ENCODE measurements at places on chromosomes 7 and 10.

DNA sequence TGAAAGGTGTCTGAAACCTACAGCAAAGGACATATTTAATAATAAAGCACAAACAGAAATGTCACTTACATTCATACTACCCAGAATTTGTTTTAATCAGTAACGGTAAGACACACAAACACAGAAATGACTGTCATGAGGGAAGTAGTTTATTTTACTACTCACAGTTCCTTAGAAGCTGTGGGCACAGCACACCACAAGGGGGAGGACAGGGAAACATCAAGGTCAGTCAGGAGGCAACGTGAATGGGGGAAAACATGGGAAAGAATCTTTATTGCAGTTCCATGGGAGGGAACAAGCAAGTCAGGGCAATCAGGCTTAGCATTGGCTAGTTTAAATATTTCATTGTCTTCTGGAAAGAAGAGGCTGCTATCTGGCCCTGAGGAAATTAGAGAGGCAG lies 123.8 kb upstream of the PDSS1 start:
- no peak for DNase-seq

DNA sequence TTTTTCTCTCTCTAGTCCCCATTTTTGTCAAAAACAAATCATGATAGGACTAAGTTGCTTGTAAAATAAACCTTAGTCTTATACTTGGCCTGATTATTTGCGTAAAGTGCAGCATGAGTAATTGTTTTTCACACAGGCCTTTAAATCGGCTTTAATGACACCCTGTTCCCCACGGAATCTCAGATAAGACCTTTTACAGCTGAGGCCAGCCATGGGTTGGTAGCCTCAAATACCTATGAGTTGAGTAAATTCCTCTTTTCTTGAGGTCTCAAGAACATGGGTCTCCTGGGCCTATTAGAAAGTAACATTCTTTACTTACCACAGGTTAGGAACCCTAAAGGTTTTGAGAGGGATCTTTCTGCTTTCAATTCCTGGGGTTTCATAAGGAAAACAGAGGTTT lies 761.0 kb upstream of the PHF14 start:
- no peak for DNase-seq

DNA sequence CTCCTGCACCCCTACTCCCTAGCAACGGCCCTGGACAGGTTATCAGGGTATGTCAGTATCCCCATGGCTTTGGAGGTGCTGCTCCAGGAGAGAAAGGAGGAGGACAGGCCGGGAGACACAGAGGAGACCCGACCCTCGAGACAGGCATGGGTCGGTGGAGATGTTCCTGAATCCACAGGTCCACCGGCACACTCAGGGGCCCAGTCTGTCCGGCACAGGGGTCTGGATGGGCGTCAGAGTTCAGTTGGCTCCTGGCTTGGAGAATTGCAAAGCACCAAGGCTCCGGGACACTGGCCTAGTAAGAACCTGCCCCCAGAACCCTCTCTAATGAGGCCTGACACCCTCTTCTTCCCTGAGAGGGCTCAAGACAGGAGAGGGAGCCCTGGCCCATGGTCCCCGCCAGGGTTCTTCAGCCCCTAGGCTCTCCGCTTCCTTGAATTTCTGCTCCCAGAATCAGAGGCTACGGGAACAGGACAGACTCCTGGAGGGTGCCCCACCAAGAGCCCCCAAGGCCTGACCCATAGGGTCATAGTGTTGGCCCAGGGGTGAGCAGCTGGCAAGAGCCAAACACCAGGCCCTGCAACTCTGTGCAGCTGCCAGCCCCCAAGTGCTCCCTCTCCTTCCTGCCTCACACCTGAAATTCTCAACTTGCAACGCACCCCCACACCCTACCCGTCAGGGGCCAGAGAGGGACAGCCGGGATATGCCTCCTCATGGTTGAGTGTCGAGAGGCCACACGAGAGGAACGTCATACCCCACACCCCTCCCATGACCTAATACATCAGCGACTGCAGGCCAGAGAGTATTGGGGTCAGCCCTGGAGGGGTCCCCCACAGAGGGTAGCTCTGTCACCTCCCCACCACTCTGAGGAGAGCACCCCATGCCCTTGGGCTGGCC lies 5.5 kb upstream of the IRF5 start:
- no peak for DNase-seq

GRCh38 chr10:103720964-103721335 lies 134.4 kb downstream of the SH3PXD2A start:
- DNase-seq: no peak

DNA sequence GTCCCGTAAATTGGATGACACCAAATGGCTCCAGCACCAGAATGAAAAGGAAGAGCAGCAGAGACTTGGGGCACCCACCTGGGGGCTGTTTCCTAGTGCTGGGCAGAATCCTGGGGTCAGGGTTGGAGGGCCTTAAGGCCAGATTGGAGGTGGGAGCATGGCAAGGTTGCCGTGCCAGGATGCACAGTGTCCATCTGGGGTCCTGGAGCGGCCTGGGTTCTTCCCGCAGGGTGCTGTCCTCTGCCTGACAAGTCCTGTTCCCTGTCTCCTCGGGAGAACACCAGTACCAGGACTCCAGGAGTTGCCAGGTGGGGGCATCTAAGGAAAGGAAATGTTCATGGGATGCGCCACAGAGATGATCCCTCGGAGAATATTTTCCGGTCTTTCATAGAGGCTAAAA lies 42.8 kb downstream of the MGMT start:
- no peak for DNase-seq

GRCh38 chr7:29247224-29247962 lies 52.8 kb downstream of the CHN2 start:
- no peak for DNase-seq

DNA sequence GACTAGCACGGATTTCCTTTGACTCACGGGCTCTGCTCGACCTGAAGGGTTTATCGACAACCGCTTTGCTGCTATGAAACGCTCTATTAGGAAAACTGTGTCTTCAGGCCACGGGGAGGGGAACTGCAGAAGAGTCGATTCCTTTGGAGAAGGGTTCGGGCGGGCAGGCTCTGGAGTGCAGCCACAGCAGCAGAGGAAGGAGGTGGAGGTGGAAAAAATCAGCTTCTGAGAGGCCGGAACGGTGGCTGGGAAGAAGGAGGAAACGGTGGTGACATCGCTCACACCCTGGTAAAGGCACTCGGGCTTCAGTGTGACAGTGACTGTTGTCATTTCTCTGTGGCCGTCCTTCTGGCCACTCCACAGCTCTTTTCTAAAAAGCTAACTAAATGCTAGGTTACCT lies 64.6 kb upstream of the MGMT start:
- DNase-seq: no peak

DNA sequence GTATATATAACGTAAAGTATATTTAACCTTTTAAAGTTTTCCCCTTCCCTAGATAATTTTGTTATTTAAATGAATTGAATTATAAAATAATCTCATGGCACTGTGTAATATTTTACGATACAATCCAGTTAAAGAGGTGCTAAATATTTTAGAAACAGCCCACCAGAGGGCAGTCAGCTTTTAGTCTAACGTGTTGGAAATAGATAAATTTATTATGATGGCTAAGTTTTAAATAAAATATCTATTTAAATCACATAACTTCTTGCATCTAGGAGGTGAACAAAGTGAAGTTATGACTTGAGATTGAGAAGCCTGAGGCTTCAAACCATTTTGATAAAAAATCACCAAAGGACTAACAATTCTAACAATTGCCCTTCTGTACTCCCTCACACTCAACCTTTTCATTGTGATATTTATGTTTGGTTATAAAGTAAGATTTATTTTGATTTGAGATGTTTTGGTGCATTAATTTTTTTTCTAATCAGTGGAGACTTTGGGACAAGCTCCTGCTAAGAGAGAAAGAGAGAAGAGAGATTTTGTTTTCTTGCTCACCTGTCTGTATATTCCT lies 171.5 kb upstream of the SP4 start:
- DNase-seq: peak; percentile 4

GRCh38 chr10:83605783-83606630 lies 533.3 kb upstream of the GHITM start:
- peak; percentile 27 for DNase-seq

DNA sequence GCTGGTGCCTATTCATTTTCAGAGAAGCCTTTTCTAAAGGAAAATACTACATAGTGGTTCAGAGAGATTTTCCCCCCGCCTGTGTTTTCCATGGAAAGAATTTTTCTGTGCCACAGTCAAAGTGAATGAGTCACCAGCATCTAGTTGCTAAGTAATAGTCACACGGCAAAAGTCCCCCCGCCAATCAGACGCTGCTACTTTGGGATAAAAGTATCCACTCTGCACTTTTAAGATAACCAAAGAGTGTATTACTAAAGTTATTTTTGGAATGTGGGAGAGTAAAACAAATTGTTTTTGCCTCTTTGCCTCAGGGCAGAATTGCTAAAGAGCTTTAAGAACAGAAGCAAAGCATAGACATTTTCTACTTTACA lies 23.5 kb downstream of the ABLIM1 start:
- DNase-seq: peak; percentile 82

DNA sequence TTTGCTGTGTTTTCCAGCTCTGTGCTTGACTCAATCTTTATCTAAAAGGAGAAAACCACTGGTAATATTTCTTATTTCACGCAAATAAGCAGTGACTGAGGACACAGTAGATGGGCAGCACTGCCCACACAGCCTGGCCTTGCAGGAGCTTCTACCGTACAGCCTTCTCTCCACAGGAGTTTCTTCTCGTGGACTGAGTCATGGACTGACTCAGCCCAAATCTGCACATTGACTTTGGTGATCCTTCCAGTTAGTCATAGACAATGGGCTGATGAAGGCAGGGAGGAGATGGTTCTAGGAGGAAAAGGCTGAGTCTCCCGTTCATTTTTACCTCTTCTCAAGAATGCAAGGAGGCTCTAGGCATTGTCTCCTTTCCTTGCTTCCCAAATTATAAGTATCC lies 200.7 kb downstream of the RAPGEF5 start:
- DNase-seq: peak; percentile 35

GRCh38 chr7:84790882-84791281 lies 396.0 kb downstream of the SEMA3D start:
- peak; percentile 62 for DNase-seq

- DNase-seq: no peak
These were observed 127.4 kb upstream of the INHBA start for GRCh38 chr7:41830271-41830670.

DNA sequence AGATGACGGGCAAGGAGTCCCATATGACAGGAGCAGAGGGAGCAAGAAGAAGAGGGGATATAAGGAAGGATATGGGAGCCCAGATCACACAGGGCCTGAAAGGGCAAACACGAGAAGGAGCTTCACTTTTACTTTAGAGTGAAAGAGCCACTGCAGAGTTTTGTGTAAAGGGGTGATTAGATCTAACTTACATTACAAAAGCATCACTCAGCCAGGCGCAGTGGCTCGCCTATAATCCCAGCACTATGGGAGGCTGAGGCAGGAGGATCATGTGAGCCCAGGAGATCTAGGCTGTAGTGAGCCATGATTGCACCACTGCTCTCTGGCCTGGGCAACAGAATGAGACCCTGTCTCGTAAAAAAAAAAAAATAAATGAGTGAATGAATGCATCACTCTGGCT lies 91.1 kb downstream of the MPP7 start:
- DNase-seq: no peak

DNA sequence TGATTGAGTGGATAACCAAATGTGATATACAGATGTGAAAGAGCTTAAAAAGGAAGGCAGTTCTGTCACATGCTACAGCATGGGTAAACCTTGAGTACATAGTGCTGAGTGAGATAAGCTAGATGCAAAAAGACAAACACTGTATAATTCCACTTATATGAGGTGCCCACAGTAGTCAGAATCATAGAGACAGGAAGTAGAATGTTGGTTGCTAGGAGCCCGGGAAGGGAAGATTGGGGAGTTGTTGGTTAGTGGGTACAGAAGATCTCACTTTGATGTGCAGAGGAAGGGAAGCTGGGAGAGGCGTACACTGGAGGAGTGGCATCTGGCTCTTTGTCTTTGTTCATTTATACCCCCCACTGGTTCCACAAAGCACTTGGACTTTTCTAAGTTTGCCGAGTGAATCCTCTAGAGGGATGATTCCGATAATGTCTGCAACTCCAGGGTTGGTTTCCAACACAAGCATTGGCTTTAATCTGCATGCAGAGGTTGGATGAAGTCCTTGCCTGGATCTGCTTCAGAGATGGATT lies 39.5 kb downstream of the TSPAN14 start:
- DNase-seq: peak; percentile 41

DNA sequence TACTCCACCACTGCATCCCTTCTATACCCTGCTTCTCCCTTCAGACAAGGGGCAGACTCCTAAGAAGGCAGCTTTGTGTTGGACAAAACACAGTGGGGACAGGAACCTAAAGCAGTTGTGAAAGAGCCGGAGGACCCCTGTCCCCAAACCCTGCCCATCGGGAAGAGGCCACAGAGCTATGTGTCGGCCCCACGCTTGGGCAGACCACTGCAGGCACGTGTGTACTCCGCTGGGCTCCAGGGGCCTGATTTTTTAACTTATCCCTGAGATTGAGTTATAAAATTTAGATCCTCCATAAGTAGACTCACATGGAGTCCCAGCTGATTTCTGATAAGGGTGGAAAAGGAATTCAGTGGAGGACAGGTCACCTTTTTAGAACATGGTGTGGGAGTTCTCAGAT lies 310.5 kb downstream of the ADARB2 start:
- DNase-seq: no peak

GRCh38 chr10:99431190-99431760 lies 851 bp upstream of the GOT1 start:
- DNase-seq: peak; percentile 28

DNA sequence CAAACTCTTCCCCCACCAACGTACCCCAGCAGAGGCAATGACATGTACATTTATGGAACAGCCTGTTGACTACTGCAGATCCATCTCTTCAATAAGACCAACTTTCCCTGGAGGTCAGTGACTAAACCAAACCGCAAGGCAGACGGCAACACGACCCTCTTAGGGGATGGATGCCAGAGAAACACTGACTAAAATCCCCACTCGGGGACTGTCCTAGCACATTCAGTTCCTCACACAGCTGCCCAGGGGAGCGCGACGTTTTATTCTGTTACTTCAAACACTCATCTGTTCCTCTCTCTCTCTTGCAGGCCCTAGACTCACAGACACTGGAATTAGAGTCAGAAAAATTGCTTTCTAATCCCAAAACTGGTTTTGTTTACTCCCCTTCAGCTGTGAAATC lies 146.5 kb upstream of the PRSS1 start:
- DNase-seq: no peak

GRCh38 chr7:126449611-126450268 lies 803.0 kb downstream of the GRM8 start:
- DNase-seq: no peak

DNA sequence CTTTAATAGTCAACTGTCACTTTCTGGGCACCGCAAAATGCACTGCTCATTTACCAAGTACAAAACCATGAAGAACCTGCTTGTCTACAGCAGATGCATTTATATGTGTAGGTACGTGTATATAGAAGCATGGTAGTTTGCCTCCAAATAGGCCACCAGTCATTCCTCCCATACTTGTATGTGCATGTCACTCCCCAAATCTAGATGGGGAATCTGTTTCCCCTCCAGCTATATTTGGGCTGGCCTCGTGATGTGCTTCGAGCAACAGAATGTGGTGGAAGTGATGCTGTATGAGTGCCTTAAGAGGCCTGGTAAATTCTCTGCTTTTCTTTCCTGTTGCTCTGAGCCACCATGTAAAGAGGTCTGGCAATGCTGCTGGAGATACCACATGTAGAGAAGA lies 47.1 kb downstream of the PSMC2 start:
- no peak for DNase-seq

GRCh38 chr10:98354491-98354890 lies 60.5 kb downstream of the PYROXD2 start:
- DNase-seq: no peak

GRCh38 chr7:72161534-72161933 lies 250.6 kb downstream of the CALN1 start:
- no peak for DNase-seq

Measured in GM04504 (cell line).